ENCODE measurements at places on chromosomes 6 and 20.

DNA sequence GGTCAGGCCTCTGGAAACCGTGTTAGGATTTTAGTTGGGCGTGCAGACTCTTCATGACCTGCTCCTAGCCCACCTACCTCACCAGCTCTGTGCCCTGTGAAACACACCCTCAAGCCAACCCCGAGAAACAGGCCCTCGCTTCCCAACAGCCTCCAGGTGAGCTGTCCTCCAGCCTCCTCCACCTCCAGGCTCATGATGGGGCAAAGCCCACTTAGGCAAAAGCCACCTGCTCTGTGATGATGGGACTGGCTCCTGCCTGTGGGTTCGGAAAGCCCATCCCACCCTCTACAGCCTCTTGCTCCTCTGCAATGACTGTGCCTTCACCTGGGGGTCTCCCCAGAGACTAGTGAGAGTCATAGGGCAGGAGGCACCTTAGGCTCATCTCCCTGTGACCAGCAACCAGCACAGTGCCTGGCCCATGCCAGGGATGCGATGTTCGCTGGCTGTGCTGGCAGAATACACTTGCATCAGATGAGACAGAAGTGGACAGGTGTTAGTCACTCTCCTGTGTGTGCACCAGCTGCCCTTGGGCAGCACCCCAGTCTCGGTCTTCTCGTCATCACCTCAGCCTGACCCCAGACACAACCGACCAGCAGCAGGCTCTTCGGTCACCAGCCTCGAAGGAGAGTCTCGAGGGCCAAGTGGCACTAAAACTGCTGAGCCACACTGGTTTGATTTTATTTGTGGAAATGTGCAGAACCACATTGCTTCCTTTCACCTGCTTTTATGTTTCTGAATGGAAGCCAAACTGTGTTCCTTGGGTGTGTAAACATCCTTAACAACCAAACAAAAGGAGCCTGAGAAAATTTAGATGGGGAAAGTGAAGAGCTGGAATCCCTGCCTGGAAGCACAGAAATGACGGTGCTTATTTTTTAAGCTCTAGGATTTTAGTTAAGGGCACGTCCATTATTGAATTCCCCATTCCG lies 10.7 kb downstream of the PXDC1 start:
- DNase-seq = no peak

DNA sequence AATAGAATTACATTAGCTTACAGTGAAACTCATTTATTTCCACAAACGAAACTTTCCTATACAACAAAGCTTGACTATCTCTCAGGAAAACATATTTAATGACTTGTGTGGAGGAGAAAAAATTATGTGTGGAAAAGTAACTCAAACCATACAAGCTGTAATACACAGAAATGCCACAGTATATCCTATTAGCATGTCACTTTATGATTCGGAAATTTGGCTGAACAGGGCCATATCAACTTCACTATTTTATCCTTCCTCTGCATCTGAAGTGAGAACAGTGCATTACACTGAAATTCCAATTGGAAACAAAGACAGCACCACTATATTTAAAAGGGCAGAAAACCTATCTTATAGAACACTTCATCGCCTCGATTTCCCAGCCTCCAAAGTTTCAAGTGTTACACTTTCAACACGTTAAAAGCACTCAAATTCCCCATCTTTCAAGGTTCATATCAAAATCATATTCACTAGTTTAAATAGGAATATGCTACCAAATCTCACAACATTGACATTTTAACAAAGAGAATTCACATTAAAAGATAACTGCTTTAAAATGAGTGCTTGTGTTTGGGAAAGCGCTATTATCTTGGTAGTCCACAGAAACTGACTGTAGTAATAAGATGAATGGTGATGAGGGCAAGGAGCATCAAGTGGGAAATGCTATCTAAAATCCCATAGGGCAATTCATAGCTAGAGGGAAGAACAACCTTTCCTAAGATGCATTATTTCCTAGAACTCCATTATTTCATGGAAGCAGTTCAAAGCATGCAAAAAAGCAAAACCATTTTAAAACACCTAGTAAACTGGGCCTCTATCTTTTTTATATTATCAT lies 1.8 kb downstream of the REV3L start:
- DNase-seq = peak; percentile 36

DNA sequence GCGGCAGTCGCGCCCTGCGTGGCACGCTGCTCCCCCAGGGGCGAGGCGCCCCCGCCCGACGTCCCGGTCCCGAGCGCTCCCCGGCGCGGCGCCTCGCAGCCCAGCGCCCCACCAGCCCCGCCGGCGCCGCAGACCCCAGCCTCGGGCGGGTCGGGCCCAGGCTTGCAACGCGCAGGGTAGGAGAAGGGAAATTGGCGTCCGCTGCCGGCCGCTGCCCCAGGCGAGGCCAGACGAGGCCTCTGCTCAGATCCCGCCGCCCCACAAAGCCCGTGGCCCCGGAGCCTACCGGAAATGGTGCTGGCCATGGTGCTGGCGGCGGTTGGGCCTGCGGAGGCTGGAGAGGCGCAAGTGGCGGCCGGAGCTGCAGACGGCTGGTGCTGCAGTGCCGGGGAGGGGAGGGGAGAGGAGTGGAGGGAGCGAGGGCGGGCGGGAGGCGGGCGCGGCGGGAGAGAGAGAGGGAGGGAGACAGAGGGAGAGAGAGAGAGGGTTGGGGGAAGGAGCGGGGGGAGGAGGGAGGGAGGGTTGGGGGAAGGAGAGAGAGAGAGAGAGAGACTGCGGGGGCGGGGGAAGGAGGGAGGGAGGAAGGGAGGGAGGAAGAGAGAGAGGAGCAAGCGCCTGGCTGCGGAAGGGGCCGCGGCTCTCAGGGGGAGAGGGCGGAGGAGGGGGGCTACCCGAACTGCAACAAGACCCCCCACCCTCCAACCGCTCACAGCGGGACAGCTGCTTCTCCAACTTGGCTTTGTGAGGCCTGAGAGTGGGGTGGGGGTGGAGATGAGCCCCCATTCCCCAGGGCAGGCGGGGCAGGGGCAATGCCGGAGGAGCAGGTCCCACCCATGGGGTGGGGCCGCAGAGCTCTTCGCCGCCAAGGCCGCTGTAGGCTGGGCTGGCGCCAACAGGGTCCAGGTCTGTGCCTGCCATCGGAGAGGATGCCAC lies at the start of gene STMN3:
Gene STMN3, minus strand, starts transcription at position 384 of the 933 bp plus-strand sequence. Its CDS starts 79 bp downstream, at position 305.
- peak; percentile 76 for DNase-seq

DNA sequence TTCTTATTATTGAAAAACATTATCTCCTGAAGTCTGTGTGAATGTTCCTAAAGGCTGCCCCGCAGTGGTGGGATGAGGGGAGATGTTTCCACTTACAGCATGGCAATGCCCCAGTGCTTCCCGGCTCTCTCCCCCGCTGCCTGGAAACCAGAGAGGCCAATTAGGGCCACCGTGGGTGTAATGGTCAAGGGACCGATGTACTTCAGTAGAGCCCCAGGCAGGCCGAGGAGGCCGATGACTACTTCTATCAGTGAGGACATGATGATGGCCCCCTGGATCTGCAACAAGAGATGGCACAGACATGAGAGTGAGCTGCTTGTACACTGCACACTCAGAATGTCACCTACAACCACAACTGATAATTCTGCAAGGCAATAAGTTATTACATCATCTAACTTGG lies 117.8 kb downstream of the SLC23A2 start:
- no peak for DNase-seq

DNA sequence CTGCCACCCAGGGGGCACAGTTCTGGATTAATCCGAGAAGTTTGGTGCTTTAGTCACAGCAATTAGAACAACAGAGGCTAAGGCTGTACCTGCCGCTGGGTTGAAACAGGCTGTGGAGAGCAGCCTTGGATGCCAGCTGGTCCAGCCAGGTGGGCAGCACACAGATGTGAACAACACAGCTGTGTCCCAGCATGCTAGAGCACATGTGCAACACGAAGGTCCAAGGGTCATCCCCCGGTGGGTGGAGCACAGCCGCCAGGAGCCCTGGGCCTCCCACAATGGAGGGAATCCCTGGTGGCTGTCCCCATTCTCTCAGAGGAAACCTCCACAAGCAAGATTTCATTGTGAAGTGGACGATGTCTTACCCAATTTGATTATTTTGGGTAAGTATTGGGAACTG lies 99.2 kb upstream of the SYNDIG1 start:
- no peak for DNase-seq

GRCh38 chr6:158284007-158284875 lies 28.0 kb upstream of the TULP4 start:
- DNase-seq = no peak

- no peak for DNase-seq
Measured at GRCh38 chr6:102149191-102149590, 755.7 kb downstream of the GRIK2 start.

GRCh38 chr6:132167929-132168892 lies 217.0 kb upstream of the CCN2 start:
- DNase-seq = no peak

GRCh38 chr6:21103626-21104224 lies 489.8 kb upstream of the SOX4 start:
- DNase-seq = no peak

- peak; percentile 64 for DNase-seq
Measured at GRCh38 chr6:10411971-10412460, 2.9 kb downstream of the TFAP2A start.

GRCh38 chr20:51227744-51228143 lies 204.8 kb upstream of the KCNG1 start:
- DNase-seq = no peak

GRCh38 chr6:166587631-166588413 lies 1.3 kb upstream of the RAMACL start:
- no peak for DNase-seq

- DNase-seq = no peak
Measured at GRCh38 chr6:153947808-153948447, 91.1 kb upstream of the OPRM1 start.

DNA sequence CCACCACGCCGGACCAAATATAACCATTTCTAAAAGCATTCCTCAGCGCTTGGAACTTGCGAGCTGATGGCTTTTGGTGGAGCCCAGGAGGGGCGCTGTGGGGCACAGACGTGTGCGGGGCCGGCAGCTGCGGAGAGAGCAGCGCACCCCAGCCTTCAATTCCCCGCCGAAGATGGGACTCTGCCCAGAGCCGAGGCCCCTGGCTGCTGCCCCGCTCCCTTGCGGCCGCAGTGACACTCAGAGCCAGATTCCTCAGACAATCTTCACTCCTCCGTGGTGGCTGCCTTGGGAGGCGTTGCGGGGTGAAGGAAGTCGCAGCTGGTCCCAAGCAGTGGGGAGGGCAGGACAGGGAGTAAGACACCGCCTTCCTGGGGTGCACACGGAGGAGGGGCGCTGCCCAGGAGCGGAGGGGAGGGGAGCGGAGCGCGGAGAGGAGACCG lies 87.7 kb downstream of the TMEM242 start:
- peak; percentile 55 for DNase-seq

DNA sequence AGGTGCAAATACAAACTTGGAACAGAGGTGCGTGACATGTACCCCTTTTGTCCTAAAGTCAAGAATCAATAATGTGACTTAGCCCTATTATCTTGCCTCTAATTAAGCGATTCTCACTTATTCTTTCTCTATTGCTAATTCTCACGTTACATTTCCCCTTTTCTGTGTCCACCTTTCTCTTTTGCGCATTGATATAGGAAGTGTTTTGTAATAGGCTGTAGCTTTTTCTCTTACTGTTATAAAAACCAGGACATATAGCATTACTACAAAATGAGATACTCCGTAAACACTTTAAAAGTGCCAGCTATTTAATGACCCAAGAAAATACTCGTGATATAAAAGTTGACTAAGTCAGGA lies 669 bp upstream of the TMEM30A start:
- DNase-seq = no peak

- DNase-seq = no peak
Measured at GRCh38 chr20:54133434-54134427, 40.1 kb downstream of the CYP24A1 start.

GRCh38 chr6:30891450-30891723 lies 7.1 kb downstream of the DDR1 start:
- DNase-seq = no peak

- DNase-seq = no peak
Measured at GRCh38 chr6:5936140-5936539, 70.6 kb downstream of the NRN1 start.

DNA sequence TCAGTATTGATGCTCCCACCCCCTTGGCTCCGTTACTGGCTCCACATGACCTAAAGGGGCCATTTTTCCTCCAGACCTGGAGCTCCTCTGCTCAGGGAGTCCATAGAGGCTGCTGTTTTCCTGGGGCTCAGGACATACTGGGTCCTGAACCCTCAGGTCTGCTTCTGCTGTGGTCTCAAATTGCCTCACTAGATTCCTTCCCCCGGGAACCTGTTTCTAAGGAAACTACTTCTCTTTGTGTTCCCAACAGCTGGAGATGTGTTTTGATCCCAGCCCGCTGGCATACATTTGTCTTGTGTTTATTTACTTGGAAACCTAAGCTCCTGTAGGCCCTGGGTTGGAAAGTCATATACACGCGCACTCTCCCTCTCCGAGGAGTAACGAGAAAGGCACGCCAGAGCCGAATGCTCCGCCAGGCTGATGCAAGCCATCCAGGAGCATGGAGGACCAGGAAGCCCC lies 222.8 kb downstream of the UST start:
- no peak for DNase-seq

DNA sequence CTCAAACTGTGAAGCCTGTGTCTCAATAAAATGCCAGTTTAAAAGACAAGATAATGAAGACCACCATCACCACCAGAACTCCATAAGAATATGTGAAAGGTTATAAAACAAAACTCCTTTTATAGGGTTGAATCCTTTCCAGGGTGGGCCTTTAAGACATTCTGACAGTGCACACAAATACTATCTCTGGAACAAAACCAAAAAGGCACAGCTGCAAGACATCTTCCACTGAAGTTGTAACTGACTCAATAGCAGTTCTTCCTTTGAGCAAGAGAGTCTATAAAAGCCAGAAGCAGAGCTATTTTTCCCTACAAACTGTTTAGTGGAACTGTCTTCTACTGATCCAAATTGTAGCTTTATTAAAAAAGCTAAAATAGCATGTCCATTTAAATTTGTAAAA lies 81.6 kb downstream of the EPB41L2 start:
- no peak for DNase-seq

GRCh38 chr6:53227847-53228246 lies 79.2 kb upstream of the GCM1 start:
- no peak for DNase-seq

GRCh38 chr20:46933150-46933549 lies 38.5 kb downstream of the EYA2 start:
- no peak for DNase-seq

GRCh38 chr6:86913795-86914194 lies 23.5 kb upstream of the HTR1E start:
- no peak for DNase-seq

- DNase-seq = no peak
Measured at GRCh38 chr20:36205026-36205425, 31.3 kb upstream of the AAR2 start.
